ENCODE measurements at places on chromosomes 5 and 9.

DNA sequence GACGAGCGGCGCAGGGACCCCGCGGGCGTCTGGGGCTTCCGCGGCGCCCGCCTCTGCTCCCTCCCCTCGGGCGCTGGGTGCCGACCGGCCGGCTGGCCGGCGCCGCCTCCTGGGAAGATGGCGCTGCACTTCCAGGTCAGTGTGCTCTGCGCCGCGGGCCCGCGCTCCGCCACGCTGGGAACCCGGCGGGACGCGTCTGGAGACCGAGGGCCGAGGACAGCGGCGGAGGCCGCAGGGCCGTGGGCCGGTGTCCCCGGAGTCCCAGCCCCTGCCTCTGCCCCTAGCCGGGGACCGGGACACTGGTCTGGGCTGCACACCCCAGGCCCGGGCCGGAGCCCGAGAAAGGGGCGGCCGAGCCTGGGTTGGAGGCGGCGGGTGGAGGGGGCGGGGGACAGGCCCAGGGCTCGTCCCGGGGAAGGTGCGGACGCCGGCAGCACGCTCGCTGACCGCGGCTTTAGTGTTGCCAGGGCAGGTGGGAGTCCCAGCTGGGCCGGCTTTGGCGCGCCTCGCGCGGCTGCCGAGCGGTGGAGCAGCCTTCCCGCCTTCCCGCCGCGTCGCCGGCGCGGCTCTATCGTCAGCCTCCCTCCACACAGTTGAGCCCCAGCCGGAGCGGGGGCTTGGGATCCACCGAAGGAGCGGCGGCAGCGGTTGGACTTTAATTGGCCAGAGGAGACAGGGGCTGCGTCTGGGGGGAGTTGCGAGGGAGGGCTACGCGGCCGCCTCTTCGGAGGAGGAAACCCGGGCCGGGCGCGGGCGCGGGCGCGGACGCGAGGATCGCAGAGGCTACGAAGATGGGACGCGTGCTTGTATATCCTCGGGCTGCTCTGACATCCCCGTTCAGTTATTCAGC, at the start of gene RANBP17:
RANBP17 (plus strand) TSS at position 102 of the 850 bp plus-strand sequence.
- DNase-seq = peak; percentile 55

GRCh38 chr9:23005156-23005555, 558.5 kb downstream of the DMRTA1 start:
- DNase-seq = no peak

GRCh38 chr9:87300915-87301314, 196.8 kb upstream of the DAPK1 start:
- DNase-seq = no peak

DNA sequence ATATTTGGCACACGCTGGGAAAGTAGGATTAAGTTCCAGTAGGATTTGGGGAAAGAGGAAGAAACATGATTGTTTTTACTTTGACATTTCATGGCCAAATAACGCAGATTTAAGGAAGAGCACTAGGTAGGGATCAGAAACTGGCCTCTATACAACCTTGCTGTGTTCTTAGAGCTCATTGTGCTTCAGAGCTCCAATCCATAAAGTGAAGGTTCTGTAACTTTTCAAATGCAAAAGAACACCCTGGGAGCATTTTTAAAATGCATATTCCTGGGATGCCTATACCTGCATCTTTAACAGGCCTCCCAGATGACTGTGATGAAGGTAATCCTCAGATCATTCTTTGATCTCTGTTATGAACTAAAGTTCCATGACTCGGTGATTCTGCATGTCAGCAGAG, 77.1 kb downstream of the YIPF5 start:
- no peak for DNase-seq

GRCh38 chr9:97740848-97741821, 44.0 kb upstream of the XPA start:
- no peak for DNase-seq

All from inflammatory macrophage treated with lipopolysaccharide for 4 hours (primary cell).